EH (cell line): ENCODE measurements at places on chromosomes 4 and X.

DNA sequence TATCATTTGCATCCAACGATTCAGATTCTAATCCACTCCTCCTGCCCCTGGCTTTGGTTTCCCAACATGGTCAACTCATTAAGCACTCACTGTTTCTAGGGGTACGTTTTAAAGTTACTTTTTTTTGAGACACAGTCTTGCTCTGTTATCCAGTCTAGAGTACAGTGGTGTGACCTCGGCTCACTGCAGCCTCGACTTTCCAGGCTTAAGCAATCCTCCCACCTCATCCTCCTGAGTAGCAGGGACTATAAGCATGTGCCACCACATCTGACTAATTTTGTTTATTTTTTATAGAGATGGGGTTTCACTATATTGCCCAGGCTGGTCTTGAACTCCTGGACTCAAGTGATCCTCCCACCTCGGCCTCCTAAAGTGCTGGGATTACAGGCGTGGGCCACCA lies 48.9 kb downstream of the TMEM156 start:
- DNase-seq, result no peak

GRCh38 chr4:114538012-114538617 lies 60.5 kb upstream of the UGT8 start:
- no peak for DNase-seq

GRCh38 chrX:36214924-36215323 lies 295.4 kb downstream of the CFAP47 start:
- no peak for DNase-seq

- DNase-seq, result no peak
Observed at GRCh38 chr4:79178760-79179159, 147.1 kb downstream of the NAA11 start.

DNA sequence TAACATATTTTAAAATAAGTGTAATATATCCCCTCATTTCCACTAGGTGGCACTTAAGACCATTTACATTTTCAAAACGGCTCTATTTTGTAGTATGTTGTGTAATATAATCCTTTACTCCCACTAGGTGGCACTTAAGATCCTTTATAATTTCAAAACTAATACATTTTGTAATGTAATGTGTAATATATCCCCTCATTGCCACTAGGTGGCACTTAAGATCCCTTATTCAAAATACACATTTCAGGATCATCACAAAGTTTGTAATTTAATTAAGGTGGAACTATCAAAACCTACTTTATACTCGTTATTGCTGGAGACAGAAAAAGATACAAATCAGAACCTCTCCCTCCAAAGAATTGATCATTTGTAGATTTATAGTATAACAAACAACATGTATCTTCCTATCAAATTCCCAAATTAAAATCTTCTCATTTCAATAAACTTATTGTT lies 132.5 kb downstream of the ARHGAP6 start:
- DNase-seq, result peak; percentile 77

DNA sequence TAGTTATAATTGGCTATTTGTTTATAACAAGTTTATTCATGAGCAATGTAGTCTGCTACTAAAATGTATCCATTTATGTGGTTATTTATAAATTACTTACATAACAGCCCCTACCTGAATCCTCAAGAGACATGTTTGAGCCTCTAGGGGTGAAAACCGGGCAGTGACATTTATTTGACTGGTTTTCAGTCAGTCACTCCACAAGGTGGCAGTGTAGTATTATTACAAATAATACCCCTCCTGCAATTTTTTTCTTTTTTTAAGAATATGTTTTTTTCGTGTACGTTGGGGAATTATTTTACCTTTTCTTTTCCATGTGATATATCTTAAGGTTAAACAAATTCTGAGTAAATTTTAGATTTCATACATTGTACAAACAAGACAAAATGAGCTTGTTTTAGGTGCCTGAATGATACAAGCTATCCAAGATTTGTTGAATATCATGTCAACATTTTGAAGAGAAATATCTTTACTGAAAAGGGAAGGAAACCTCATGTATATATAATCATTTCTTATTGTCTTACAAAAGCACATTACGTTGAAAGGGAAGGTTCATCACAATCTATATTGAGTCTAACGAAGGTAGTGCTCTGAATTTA lies 598.7 kb upstream of the TECRL start:
- peak; percentile 41 for DNase-seq

DNA sequence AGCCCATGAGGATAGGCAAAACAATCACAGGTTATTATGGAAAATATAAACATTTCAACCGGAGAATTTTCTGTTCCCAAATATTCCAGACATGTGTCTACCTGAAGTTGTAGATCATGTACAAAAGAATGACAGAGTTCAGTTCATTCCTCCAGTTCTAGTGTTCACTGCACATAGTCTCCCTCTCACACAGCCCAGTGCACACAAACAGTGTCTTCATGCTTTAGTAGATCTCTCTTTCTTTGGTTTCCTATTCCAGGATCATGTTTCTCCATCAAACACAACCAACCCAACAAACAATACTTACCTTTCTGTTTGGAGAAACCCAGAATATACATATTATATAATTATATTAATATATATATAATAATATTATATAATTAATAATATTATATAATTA lies 671.9 kb downstream of the TRIML1 start:
- DNase-seq, result no peak

- DNase-seq, result peak; percentile 95
Observed at GRCh38 chr4:41432881-41433280, 105.1 kb upstream of the LIMCH1 start.

DNA sequence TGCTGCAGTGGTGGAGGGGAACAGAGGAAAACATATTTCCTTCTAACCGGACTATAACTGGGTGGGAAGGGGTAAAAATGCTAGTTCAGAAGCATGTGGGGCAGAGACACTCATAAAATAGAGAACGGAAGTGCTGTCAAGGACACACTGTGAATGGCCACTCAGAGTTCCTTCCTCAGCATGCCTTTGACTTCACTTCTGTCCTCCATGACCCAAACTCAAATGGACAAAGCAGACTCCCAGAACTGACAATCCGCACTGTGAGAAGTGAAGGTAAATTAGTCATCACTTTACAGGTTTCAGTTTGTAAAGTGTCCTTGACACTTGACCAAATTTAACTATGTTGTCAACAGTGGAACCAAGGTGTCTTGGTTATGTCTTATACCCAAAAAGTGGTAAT lies 30.2 kb upstream of the ELF2 start:
- no peak for DNase-seq

DNA sequence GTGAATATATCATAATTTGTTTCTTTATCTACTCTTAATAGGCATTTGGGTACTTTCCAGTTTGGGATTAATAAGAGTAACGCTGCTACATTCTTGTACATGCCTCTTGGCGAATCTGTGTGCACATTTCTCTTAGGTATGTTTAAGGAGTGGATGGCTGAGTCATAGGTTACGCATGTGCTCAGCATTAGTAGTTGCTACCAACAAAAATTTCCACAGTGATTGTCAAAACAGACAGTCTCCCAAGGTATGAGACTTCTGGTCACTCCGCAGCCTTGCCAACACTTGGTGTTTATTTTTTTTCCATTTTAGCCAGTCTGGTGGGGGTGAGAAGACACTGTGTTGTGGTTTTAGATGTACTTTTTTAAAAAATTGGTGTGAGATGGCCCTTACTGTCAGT lies 44.6 kb downstream of the FGFBP1 start:
- DNase-seq, result peak; percentile 94

DNA sequence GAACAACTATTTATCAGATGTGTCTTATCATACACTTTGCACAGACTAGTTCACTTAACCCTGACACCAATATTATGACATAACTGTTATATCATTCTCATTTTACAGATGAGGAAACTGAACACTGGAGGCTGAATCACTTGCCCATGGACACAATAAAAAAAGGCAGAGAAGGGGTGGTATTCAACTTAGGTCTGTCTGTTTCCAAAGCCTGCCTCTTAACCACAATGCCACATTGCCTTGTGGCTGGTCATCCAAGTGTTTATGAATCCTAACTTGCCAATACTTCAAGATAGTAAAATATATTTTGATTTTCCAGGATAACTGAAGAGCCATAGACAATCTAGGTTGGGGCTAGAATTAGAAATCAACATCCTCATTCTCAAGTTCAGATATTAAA lies 327.8 kb downstream of the NR3C2 start:
- no peak for DNase-seq

DNA sequence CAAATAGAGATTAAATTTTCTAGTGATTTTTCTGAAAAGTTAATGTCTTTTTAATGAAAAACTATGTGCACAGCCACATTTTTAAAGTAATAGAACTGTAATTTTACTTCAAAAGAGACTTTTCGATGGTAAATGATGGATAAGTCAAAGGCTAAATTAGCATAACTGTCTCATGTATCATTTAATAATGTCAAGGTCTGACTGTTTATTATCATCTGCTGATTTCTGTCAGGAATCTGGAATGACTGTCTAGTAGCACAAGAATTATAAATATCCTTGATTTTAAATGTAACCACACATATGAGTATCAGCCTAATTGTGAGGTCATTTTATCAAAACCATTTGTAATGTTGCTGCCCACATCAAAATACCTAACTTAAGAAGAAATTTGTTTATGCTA lies 333.8 kb downstream of the EPHA5 start:
- DNase-seq, result no peak

DNA sequence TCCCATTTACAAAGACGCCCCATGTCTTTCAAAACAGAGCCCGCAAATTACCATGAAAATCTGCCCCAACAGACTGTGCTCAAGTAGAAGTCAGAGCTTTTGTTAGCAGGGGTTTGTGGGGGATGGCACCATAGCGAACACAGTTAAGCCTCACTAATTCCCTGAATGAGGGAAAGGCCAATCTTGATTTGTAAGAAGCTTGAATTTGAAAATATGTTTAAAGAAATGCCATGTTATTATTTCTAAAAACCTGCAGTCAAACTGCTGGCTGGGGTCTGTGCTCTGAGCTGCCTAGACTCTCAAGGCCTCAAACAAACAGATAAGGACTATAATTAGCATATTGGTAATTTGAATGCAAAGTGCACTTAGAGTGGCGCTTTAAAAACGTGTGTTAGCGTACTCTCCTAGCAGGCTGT lies 9.4 kb upstream of the PAK3 start:
- no peak for DNase-seq

DNA sequence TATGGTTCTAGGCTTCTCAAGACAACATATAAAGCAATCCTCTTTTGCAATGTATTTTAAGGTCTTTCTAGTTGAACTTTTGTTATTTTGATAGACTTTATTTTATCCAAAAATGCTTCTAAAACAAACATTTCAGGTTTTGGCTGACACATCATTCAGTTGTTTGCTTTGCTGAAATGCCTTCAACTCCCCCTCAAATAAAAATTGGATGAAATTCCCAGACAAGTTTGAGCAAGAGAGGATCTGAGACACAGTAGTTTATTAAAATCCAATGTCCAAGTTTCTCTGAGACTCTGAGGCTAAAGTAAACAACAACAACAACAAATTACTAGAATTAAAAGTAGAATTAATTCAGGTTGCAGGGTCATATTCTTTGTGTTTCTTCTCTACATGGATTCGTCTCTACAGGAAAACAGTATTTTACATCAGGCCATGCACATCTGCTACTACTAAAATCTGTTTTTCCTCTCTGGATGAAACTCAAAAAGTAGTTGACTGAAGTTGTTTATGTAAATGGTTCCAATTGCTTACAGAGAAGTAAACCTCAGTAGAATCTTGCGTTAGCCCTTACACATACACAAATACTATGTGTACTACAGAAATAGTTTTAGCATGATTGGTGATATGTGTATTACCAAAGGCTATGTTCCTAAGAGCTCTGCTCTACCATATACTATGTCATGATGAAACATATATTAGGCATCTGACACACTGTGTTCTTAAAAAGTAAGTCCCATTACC lies 64.9 kb downstream of the PRSS12 start:
- peak; percentile 76 for DNase-seq

DNA sequence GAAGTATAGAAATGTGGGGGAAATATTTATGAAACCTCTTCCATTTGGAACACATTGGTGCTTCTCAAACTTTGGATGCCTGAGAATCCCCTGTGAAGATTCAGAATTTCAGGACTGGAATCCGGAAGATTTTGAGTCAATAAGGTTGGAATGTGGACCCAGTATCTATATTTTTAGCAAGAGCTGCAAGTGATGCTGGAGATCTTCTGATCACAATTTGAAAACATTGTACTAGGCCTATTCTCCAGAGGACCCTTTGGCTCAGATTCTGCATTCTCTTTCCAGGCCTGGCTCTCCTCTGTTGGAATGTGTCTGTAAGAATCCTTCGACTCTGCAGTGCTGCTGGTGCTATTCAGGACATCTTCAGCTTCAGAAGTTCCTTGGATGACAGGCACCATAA lies 2.4 kb upstream of the PKD2 start:
- peak; percentile 93 for DNase-seq

DNA sequence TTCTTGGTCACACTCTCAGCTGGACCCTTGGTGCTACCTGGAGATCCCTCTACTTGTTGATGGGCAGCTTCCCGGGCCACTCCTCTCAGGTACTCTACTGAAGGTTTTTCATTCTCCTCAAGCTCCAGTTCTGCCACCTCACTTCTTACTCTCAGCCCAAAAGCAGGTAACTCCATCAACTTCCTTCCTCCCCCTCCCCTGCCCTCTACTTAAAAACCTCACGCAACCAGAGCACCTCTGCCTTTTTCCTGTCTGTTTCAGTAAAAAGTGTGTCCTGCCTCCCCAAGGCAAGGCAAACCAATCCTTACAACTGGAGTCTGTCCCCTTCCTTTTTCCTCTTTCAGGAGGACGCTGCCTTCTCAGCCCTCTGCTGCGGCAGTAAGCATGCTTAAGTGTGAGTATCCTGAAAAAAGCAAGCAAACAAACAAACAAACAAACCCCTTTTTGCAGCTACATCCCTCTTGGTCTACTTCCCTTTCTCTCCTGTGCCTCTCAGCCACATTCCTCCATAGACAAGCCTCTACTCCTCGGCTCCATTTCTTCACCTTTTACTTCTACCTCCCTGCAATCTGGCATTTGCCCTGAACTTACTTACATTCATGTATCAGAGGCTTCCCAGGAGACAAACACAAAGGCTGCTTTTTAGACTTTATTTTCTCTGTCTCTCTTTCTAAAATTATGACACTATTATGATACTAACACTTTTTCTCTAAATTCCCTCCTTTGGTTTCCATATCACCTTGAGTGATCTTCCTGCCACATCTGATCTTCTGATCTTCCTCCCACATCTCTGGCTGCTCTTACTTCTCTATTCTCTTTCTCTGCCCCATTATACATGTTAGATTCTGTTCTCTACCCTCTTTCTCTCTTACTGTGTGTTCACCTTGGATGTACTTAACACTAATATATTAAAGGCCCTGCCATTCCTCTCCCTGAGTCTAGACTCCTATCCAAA lies 5.4 kb downstream of the ALPK1 start:
- DNase-seq, result no peak

- DNase-seq, result peak; percentile 2
Observed at GRCh38 chr4:86160426-86160825, 199.4 kb downstream of the MAPK10 start.

DNA sequence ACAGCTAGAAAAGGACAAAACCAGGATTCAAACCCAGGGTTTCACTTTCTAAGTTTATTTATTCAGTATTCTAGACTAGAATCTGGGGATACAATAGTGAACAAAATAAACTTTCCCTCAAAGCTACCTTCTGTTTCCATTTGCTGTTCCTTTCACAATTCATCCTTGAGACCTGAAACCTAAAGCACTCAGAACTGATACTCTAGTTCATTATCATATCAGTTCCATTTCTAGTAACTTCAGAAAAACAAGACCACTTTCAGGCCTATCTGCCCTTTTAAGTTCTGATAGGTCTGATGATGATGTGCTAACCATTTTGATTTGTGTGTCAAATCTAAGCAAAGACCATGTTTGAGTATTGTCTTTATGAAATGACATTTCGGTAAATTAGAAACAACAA lies 7.8 kb upstream of the XK start:
- no peak for DNase-seq
